ENCODE measurements at places on chromosomes 6 and 20.

GRCh38 chr6:158284876-158285655, 27.2 kb upstream of the TULP4 start:
- DNase-seq = no peak

DNA sequence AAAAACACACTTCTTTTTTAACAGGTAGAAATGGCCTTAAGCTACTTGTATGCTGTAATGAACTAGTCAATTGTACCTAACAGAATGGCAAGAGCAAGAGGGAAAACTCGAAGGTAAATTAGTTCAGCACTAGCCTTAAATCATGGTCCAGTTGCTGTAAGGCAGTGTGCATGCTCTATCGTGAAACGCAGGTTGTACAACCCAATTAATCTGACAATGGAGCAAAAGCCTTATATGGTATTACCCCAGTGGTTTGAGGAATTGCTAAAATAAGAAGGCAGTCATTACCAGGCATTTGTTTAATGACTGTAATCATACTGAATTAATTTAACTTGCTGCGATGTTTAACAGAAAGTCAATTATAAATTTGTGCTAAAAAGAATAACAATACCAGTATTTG, 69.3 kb upstream of the SOX4 start:
- DNase-seq = no peak

GRCh38 chr20:62989201-62989601, 17.6 kb downstream of the BHLHE23 start:
- DNase-seq = no peak

- no peak for DNase-seq
These were observed 37.4 kb downstream of the HIVEP2 start for GRCh38 chr6:142907544-142907943.

- no peak for DNase-seq
These were observed 630 bp downstream of the PPP2R5D start for GRCh38 chr6:42984924-42985475.

GRCh38 chr6:151091571-151091970, 148.2 kb upstream of the AKAP12 start:
- DNase-seq = no peak

GRCh38 chr6:73264446-73264845, 1.4 kb upstream of the KHDC1 start:
- DNase-seq = no peak

- no peak for DNase-seq
These were observed 14.0 kb downstream of the ZC2HC1B start for GRCh38 chr6:143878272-143878760.

DNA sequence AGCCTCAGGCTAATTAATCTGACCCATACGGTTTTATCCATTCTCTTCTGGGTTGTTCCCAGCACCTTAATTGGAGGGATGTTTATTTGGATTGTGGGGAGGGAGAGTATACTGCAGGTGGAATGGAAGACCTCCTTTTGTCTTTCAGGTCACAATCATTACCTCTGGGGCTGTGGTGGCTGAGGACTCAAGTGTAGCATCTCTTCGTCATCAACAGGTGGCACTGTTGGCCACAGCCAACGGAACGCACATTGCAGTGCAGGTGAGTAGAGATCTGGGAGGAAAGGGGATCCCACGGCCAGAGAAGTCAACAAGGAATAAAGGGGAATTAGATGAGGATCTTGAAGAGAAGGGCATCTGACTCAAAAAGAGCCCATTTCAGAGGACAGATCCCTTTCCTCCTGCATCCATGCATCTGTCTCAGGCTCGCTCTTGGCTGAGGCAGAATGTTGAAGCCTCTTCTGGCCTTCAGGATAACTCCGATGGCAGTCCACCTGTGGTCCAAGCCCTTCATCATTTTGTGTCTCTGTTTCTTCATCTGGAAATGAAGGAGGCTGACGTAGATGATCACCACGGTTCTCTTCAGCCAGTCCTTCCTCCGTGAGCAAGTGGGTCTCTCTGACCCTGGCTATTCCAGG, 3.2 kb upstream of the DEF6 start:
- peak; percentile 43 for DNase-seq

Data from activated CD4-positive, alpha-beta T cell treated with anti-CD3 and anti-CD28 coated beads for 1 hour (primary cell).